RWPE2 (cell line): ENCODE measurements at places on chromosomes 16 and 17.
A peak's percentile ranks its signal among the peaks of the same experiment; 100 is the strongest.

DNA sequence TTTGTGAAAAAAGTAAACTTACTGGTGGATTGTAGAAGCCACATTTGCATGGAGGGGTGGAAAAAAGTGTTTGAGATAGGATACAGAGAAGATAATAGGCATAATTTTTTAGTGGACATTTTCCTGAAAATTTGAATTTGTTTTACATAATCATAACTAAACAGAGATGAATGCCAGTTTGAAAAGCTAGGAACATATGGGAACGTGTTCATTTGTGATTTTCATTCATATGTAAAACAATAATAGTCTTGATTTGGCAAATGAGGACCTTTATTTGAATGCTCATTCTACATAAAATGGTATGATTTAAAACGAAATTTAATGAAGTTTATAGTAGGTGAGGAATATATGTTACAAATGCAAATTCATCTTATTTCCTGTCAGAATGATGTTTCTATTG is 263.9 kb downstream of the BCAS3 start:
- DNase-seq = no peak

DNA sequence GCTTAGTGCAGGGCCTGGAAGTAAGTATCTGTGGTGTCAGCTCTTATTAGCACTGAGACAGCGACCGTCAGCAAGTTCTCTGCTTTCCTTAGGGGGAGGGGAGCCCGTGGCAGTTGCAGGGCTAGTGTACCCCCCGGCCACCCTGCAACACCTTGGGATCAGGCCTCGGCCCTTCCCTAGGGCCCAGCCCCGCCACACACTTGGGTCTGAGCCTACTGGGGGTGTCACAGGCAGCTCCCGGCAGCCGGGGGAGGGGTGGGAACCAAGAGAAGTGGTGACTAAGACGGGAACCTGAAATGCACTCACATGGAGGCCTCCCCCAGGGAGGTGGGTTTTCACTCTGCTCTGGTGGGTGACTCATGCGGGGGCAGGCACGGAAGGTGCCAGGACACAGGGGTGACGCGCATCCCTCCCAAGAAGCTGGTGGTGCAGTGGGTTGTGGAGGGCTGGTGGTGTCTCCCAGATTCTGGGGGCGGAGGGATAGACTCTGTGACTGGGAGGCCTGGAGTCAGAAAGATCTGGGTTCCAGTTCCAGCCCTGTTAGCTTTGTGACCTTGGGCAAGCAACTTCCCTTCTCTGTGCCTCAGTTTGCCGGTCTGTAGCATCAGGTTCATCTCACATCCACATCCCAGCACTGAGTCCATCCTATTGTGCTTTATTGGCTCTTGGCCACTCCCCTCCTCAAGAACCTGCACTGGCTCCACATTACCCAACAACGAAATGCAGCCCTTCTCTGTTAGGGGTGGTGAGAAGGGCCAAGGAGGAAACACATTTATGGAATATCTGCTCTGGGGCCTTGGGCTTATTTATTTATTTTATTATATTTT is 44.5 kb downstream of the LAT start:
- DNase-seq = peak; percentile 81

DNA sequence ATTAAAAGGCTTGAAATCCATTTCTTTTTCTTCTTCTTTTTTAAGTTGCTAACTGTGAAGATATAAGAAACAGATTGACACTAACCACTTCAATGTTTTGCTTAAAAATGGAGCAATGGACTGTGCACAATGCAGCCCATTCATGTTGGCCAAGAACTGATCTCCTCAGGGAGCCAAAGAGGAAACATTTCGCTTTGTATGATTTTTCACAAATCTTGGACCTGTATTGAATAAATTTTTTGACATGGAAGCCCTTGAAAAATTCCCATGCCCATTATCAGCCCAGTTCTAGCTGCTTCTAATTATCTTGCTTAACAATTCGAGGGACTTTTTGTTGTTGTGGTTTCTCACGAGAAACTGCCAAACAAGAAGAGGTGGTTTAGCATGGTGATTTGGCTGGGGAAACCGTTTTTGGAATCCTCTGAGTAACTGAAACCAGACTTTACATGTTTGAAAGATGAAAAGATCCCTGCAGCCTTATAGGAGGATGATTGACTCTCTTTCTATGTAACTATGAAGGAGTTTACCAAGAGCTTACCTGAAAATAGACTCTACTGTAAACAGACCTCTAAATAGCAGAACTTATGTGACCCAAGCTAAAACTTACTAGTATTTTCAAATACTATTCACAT is 1389.4 kb upstream of the GOT2 start:
- no peak for DNase-seq

- no peak for DNase-seq
Observed at GRCh38 chr17:43791589-43791988, 11.4 kb downstream of the CFAP97D1 start.

DNA sequence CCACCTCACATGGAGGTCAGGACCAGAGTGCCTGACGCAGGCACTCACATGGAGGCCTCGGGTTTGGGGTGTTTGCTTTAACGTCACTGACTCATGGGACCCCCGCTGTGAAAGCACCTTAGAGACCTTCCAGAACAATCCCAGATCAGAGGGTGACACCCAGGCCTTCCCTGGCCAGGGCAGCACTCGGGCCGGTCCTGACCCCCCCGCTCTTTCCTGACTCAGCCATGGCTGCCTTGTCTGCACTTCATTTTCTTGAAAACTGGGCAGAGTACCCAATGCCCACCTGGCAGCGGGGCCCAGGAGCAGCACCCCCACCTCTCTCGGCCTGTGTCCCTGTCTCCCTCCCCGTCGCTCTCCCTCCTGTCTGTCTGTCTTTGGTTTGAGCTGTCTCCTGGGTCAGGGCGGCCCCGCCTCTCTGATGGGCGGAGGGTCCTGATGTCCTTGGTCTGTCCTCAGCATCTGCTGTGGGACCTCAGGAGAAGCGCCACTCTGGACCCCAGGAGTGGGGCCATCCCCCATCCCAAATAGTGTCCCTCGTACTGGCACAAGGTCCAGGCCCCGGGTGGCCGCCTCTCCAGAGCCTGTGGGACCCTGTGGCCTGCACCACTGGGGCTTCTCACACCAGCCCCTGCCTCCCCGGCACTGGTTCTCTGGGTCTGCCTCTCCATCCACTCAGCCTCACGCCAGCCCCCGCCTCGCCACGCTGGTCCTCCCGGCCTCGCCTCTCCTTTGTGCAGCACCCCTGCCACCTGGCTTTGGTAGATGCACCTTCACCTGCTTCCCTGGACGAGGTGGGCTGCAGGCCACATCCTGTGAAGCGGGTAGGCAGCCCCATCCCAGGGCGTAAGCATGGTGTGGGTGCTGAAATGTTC is 55.9 kb upstream of the ZNF469 start:
- no peak for DNase-seq

DNA sequence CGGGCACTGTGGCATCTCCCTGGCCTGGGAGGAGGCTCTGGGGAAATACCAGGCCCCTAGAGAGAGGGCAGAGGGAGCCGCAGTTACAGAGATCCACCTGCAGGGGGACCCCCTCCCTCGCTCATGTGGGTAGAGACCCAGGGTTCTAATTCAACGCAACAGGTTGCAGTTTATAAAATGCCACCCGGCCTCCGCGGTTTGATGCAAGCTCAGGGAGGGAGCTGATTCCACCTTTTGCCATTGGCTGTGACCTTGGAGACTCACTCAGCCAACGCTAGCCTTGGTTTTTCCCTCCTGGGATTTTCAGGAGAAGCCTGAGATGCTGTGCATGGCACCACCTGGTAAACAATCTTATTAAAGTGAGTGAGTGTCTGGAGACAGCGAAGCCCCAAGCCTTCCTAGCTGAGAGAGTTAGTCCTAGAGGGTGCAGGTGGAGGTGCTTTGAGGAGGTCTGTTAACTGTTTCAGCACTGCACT is 12.1 kb downstream of the TTLL6 start:
- no peak for DNase-seq

- no peak for DNase-seq
Observed at GRCh38 chr17:28416703-28417311, 10.8 kb upstream of the SLC46A1 start.

DNA sequence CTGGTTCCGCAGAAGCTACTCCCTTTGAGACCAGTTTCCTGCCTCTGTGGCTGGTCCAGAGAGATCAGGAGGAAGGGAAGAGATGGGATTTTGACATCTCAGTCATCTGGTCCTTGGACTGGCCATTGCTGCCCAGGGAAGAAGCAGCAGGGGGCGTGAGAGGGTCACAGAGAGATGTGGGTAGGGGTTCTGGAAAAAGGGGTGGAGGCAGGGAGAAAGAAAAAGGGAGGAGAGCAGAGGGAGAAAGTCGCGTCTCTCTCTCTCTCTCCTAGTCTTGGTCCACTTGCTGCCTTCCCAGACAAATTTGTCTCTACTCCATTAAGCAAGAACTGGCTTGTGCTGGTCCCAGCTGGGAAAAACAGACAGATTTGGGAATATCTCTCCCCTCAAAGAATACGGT is 4.4 kb downstream of the SHBG start:
- no peak for DNase-seq

DNA sequence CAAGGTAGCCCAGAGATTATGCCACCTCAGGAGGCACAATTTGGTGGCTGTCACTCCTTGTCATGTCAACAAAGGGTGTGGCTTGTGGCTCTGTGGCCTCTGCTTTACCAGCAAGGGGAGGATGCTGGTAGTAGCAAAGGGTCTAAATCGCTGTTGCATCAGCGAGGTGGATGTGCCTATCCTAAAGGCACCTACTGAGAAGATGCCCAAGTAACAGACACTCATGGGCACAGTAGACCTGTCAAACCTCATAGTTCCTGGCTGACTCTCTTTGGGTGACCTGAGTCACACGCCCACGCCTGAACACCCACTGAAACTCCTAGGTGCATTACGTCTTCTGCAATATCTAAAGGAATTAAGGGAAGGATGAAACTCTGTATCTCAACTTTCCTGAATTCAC is 139.5 kb downstream of the PRKCB start:
- DNase-seq = no peak

DNA sequence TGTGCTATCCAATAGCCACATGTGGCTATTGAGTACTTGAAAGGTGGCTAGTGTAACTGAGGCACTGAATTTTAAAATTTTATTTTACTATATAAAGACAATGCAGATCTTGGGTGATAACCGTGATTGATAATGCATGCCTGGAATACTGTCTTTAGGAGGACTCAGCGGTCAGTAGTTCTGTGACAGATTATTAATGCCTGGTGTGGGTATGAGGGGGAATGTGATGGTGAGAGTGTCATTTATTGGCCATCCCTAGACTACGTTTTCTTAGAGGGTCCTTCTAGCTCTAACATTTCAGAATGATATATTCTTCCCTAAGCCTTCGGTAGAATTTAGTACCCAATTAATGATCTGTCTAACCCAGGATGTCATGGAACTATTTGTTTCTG is 157.6 kb downstream of the CPPED1 start:
- DNase-seq = no peak

- DNase-seq = no peak
Observed at GRCh38 chr17:66610361-66611133, 224.4 kb upstream of the CACNG5 start.

DNA sequence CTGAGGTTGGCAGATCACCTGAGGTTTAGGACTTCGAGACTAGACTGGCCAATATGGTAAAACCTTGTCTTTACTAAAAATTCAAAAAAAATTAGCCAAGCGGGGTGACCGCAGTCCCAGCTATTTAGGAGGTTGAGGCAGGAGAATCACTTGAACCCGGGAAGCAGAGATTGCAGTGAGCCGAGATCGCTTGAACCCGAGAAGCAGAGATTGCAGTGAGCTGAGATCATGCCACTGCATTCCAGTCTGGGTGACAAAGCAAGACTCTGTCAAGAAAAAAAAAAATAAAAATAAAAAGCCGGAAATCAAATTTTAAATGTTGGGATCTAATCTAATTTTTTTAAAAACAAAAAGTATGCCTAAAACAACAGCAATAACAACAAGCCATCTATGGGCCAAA is 56.3 kb downstream of the ABCC1 start:
- DNase-seq = no peak

DNA sequence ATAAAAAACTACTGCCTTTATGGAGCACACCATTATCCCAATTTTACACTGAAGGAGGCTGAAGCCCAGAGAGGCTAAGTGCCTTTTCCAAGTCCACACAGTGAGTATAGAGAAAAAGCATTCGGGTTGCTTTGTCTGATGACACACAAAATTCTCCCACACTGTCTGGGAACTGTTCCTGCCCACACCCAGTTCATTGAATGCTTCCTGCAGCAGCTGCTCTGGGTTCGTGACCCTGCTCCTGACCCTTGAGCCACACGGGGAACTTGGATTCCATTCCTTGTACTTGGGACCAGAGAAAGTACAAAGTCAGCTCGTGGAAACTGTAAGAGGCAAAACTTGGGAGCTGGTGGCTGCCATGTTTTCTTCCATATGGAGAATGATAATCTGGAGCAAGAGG is 57.9 kb downstream of the AKAP1 start:
- DNase-seq = no peak

DNA sequence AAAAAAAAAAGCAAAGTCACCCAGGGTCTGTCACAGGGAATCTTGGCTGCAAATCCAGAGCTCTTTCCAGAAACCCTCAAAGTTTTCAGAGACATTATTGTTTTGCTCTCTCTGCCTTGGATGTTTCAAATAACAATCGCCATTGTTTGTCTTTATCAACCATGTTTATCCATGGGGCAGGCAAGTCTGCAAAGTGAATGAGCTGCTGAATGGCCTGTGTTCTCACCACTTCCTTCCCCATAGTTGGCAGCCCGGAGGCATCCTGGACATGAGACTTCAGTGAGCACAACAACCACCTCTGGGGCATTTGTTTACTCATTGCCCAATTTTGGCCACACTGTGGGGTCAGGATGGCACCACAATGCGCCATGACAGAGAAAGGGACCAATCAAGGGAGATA is 53.1 kb upstream of the USP7 start:
- DNase-seq = no peak

DNA sequence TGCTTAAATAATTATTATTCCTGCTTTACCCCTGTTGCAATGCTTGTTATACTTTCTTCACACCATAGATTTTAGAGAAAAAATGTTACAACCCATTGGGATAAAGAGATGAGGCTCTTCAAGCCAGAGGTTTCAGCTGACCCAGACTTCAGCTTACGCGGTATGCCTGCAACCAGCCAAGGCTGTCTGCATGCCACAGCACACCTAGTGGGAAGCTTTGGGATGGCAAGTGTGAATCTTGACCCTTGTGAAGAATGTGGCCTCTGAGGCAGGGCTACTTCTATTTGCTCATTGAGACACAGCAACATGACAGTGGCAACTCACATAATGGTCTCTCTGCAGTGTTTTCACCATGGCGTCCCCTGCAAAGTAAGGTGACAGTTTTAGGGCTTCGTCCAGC is 193.9 kb upstream of the PIRT start:
- no peak for DNase-seq

DNA sequence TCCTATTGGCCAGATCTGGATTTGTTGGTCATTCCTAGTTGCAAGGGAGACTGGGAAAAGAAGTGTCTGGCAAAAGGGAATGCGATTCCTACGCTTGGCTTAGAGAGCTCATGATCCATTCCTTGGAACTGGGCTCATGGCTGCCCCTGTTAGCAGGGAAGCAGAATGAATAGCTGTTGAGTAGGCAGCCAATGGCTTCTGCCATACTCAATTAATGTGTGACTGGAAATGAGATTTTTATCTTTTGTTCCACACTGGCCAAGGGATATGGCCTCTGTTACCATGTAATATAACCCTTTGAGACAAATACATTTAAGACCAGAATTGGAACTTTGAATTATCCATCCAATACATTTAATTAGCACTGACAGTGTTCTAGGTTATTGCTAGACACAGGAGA is 31.0 kb downstream of the FTO start:
- no peak for DNase-seq
